Stomach (tissue), 19 donors: ENCODE measurements at places on chromosomes 1 and 21. TPM values are rescaled to one million over a fixed set of nuclear protein-coding genes. Genes with fewer than 3 reads are reported as not detected.
A peak's percentile ranks its signal among the peaks of the same experiment; 100 is the strongest.

DNA sequence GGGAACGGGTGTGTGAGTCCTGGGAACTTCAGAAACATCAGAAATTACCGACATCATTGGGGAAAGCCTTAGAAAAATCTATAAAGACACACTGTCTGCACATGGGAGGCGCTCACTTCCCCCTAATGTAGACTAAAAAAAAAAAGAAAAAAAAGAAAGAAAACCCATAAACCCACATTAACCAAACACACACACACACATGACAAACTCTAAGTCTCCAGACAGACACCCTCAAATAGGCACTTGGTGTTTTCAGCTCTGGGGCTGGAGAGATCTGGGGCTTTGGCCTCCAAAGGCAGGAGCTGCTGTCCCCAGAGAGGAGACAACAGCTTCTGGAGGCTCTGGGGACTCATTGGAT is 13.2 kb upstream of the SDHB start:
- no peaks in the 10 kb centered on the region for H3K36me3 ChIP-seq
- H3K4me3 ChIP-seq, result no peak overlapping the region
- DNase-seq, result no peak
- no peaks in the 10 kb centered on the region for H3K27me3 ChIP-seq
- H3K4me1 ChIP-seq, result no peaks in the 10 kb centered on the region

DNA sequence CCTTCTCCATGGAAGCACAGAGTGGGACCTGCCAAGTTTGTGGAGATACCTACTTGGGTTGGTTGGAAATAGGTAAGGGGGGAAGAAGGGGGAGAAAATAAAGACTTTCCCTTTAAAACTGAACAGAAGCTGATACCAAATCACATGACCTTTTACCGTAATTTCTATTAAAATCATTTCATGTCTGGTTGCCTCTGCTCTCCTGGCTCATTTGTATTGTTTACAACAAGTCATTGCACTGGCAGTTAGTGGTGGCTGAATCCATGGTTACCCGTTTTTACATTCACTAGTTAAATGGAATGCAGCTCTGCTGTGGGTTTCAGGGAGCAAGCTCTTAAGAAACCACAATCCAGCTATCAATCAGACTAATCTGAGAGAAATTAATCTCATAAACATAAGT is 353.7 kb upstream of the ESRRG start:
- peak overlapping the region; percentile 2 for H3K4me3 ChIP-seq
- peak overlapping the region; percentile 55 for H3K27ac ChIP-seq
- no peaks in the 10 kb centered on the region for H3K36me3 ChIP-seq
- H3K4me1 ChIP-seq, result peaks cover 8% of the 10 kb centered on the region

GRCh38 chr1:31593770-31594632 is 17.7 kb downstream of the TINAGL1 start:
- peaks cover 2% of the 10 kb centered on the region for H3K27me3 ChIP-seq
- peaks cover 11% of the 10 kb centered on the region for H3K4me1 ChIP-seq
- peak; percentile 90 for DNase-seq
- H3K4me3 ChIP-seq, result no peak overlapping the region
- H3K36me3 ChIP-seq, result no peaks in the 10 kb centered on the region
- no peak overlapping the region for H3K27ac ChIP-seq

GRCh38 chr1:59565611-59566410 is 248.9 kb upstream of the HOOK1 start:
- no peaks in the 10 kb centered on the region for H3K36me3 ChIP-seq
- no peak for DNase-seq
- H3K4me3 ChIP-seq, result no peak overlapping the region
- H3K27ac ChIP-seq, result peak overlapping the region; percentile 31
- no peaks in the 10 kb centered on the region for H3K27me3 ChIP-seq

DNA sequence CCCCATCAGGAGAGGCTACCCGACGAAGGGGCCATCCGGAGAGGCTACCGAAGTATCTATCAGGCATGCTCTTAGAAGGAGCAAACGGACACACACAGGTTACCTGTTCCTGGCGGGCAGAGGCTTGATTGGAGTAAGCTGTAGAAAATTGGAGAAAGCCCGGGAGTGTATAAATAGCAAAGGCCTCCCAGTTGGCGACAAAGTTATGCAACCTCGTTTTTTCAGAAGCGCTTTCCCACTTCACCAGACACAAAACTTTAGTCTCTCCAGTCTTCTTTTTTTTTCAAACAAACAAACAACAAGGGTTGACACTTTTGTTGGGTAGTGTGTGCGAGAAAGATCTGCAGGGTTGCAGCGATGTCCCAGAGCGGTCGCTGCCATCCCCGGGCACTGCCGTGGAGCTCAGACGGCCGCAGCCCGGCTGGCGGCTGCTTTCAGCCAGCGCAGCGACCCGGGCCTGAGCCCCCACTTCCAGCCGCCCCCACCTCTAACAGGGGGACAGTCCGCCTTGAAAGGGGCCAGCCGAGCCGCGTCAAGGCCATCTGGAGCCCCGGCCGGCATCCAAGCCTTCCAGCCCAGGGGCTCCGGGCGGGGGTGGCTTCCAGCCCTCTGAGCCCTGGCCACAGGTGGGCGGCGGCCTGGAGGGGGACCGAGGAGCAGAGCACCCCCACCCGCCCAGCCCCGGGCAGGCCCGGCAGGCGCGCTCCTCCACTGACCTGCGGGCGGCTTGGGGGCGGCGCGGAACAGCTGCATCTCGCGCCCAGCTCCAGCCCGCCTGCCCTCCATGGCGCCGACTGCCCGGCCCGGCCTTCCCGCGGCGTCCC is 616 bp downstream of the MCOLN3 start:
- DNase-seq, result peak; percentile 65
- peaks cover 22% of the 10 kb centered on the region for H3K27me3 ChIP-seq
- H3K27ac ChIP-seq, result peak overlapping the region; percentile 57
- peaks cover 23% of the 10 kb centered on the region for H3K4me1 ChIP-seq

GRCh38 chr1:30693822-30694221 is 29.6 kb downstream of the MATN1 start:
- DNase-seq, result no peak
- no peaks in the 10 kb centered on the region for H3K36me3 ChIP-seq
- no peaks in the 10 kb centered on the region for H3K27me3 ChIP-seq
- H3K4me3 ChIP-seq, result no peak overlapping the region
- H3K4me1 ChIP-seq, result no peaks in the 10 kb centered on the region

- H3K27ac ChIP-seq, result no peak within 1 kb of the TSS
- H3K36me3 ChIP-seq, result no peaks in the 10 kb centered on the region
- H3K4me1 ChIP-seq, result no peaks in the 10 kb centered on the region
- no peak within 1 kb of the TSS for H3K4me3 ChIP-seq
- no peaks in the 10 kb centered on the region for H3K27me3 ChIP-seq
- DNase-seq, result no peak
Observed at GRCh38 chr21:30491963-30492428, at the start of gene KRTAP19-3. TSS of gene KRTAP19-3 (minus strand) at chr21:30492013. CDS start at chr21:30491957, 56 bp downstream.

DNA sequence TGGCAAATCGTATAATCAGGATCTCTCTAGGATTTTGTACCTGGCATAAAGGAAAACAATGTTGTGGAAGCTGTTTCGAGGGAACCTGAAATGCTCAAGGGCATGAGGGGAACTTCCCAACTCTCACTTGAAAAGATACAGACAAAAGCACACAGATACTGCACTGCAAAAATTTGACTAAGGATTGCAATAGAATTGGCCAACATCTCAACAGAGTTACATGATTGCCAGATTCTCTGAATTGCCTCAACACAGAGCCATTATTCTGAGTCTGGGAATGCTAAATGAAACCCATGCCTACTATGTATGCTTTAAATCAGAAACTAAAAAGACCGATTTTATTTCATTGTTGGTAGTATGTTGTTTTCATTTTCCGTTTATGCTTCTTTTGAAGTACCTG is 16.0 kb downstream of the KRTAP19-8 start:
- no peaks in the 10 kb centered on the region for H3K4me1 ChIP-seq
- H3K36me3 ChIP-seq, result no peaks in the 10 kb centered on the region
- no peak for DNase-seq
- peaks cover 5% of the 10 kb centered on the region for H3K27me3 ChIP-seq

DNA sequence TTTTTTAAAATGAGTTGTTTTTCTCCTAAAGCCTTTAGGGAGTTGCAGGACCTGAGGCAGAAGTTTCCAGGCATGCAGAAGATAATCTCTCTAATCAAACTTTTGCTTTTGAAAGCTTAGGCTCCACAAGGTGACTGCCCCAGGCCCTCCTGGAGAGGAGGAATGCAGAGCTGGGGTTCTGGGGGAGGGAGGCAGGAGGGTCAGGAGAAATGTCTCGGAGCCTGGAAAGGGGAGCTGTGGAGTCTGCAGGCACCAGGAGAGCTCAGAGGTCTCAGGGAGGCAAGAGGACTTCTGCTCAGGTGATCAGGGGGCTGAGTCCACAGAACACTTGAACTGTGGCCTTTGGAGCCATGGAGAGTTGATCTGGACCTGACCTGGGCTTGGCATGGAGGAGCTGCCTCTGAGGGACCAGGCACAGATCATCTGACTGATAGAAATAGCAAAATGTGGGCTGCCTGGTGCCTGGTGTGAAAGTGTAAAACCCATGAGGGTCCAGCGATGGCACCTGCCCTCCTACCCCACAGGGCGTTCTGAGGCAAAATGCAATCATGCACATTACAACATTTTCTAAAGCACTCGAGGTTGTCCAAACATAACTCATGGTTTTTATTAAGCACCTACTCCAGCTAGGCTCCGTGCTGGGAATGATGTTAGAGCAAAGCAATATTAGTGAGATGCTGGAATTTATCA is 10.0 kb upstream of the ABCG1 start:
- H3K27me3 ChIP-seq, result no peaks in the 10 kb centered on the region
- DNase-seq, result no peak
- H3K27ac ChIP-seq, result no peak overlapping the region
- no peaks in the 10 kb centered on the region for H3K4me1 ChIP-seq
- no peaks in the 10 kb centered on the region for H3K36me3 ChIP-seq

- peaks cover 14% of the 10 kb centered on the region for H3K36me3 ChIP-seq
- H3K4me3 ChIP-seq, result no peak overlapping the region
Observed at GRCh38 chr1:156075162-156075561, 7.1 kb downstream of the MEX3A start.

- H3K27ac ChIP-seq, result no peak overlapping the region
- no peaks in the 10 kb centered on the region for H3K4me1 ChIP-seq
- no peaks in the 10 kb centered on the region for H3K36me3 ChIP-seq
Observed at GRCh38 chr1:205693421-205693991, 13.2 kb upstream of the SLC45A3 start.

DNA sequence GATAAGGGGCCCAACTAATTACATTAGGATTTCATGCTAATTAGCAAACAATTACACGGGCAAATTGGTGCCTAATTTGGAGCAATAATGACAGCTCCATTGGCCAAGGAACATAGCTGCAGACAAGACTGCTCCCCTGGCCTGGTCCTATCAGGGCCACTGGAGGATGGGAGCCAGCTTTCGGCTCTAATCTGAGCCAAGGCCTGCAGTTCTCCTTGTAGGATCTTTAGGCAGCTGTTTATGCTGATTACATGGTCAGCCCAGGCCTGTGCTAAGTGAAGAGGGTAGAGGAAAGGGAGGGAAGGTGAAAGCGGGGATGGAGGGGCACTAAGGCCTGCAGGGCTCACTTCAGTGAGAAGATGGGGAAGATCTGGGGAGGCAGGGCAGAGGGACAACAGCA is 12.4 kb upstream of the ADGRB2 start:
- no peaks in the 10 kb centered on the region for H3K36me3 ChIP-seq
- no peak overlapping the region for H3K4me3 ChIP-seq
- no peak overlapping the region for H3K27ac ChIP-seq
- H3K4me1 ChIP-seq, result peaks cover 13% of the 10 kb centered on the region
- peaks cover 65% of the 10 kb centered on the region for H3K27me3 ChIP-seq
- no peak for DNase-seq

DNA sequence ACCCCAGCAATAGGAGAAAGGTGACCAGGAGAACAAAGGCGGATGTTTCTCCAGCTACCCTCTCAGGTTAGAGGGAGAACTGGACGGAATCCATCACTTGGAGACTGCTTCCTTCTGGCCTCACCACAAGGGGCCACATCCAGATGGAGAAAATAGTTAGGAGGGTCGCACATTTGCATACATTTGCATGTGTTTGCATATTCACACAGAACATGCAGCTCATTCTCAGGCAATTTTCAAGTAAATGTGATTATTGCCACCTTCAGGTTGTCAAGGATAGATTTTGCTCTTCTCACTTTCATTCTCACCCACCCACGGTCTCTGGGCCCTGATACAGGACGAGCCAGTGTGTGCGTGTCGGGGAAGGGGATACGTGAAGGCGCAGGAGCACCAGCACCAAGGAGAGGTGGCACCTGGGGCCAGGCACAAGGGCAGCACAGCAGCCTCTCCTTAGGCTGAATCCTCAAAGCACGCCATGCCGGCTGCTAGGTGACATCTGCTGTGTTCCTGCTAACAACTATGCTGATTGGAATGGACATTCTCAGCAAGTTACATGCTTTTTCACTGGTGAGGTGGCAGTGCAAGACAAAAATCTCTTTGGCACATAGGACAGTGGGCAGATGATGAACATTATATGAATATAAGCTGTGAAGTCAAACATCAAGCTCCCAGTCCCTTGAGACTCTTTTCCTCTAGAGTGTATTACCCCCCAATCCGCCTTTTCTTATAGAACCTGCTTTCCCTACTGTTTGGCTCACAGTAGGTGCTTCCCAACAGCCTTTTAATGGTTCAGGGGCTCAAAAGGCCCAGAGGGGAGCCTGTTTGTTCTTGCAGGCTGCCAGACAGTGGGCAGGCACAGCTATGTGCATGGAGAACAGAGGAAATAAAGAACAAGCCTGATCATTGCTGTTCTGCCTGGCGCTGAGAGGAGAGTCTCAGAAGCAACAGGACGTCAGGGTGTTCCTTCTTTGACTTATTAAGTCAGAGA is 14.3 kb downstream of the ACKR1 start:
- peaks cover 46% of the 10 kb centered on the region for H3K27me3 ChIP-seq
- DNase-seq, result no peak
- H3K4me1 ChIP-seq, result no peaks in the 10 kb centered on the region
- H3K27ac ChIP-seq, result no peak overlapping the region

- peaks cover 20% of the 10 kb centered on the region for H3K4me1 ChIP-seq
- peak; percentile 73 for DNase-seq
Observed at GRCh38 chr1:112904831-112905261, 51.1 kb downstream of the SLC16A1 start.

DNA sequence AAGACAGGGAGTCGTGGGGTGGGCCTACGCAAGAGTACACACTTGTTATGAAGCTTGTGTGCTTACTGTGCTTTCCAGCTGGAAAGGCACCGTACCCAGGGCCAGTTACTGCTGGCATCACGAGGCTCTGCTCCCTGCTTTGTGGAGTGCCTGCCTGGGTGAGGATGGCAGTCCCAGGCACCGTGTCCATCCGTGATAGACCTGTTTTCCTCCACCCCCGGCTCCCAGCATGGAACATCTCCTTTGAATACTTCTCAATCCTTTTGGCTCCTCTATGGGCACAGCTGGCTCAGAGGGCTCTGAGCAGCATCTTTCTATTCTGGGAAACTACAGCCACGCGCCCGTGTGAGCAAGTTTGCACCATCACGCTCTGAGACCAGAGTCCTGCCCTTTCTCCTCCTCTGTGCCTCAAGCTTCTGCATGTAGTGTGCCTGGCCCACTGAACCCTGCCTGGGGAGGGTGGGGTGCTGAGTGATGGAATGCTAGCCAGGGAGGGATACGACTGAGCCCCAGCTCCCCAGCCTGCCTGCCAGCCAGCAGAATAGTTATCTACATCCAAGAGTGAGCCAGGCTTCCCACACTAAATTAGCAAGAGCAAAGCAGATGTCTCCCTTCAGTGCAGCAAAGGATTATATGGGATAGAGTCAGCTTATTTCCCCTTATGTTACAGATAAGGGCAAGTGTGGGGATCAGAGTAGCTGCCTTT is 7.1 kb upstream of the TNR start:
- H3K27ac ChIP-seq, result no peak overlapping the region
- no peak overlapping the region for H3K4me3 ChIP-seq
- no peaks in the 10 kb centered on the region for H3K27me3 ChIP-seq
- no peaks in the 10 kb centered on the region for H3K36me3 ChIP-seq
- peak; percentile 9 for DNase-seq

Gene INTS3
- 39.4 TPM for total RNA-seq

Gene TFF3
- 488 TPM for total RNA-seq

Gene APH1A
- 120 TPM for total RNA-seq

Gene ZNF683
- not detected for total RNA-seq
